ENCODE measurements at places on chromosomes 3 and 15.

GRCh38 chr3:197466586-197467399 lies 89.0 kb downstream of the BDH1 start:
- no peak for DNase-seq

DNA sequence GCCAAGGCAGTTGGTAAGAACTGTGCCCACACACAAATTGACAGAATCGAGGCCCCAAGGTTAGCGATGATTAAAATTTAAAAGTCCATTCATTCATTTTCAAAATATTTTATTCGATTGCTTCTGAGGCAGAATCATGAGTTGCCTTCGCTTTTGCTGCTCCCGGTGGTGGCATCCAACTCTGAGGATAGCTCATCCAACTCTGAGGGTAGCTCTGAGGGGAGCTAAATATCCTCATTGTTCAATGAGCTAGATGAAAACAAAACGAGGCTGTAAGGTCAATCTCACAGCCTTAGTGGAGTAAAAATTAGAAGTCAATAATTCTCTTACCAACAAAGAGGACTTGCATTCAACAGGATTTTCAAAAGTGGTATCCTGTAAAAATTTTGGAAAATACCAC lies 897 bp upstream of the CHL1 start:
- no peak for DNase-seq

DNA sequence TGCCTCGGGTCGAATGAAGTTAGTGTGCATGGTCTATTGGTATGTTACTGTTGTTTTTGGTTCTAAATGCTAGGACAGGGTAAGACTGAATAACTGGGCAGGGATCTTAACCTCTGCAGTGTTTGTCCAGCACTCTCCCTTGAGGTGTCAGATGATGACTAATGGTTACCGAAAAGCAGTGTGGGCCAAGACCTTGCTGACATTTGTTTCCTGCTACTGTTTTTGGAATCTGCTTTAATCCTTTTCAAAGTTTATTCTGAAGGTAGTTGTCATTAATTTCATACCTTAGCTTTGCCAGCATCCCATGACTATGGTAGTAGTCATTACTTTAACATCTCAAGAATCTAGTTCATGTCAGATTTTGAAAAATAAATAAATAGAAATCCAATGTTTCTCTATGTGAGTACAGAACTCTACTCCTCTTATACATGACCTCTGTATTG lies 117.0 kb downstream of the P3H2 start:
- peak; percentile 73 for DNase-seq

DNA sequence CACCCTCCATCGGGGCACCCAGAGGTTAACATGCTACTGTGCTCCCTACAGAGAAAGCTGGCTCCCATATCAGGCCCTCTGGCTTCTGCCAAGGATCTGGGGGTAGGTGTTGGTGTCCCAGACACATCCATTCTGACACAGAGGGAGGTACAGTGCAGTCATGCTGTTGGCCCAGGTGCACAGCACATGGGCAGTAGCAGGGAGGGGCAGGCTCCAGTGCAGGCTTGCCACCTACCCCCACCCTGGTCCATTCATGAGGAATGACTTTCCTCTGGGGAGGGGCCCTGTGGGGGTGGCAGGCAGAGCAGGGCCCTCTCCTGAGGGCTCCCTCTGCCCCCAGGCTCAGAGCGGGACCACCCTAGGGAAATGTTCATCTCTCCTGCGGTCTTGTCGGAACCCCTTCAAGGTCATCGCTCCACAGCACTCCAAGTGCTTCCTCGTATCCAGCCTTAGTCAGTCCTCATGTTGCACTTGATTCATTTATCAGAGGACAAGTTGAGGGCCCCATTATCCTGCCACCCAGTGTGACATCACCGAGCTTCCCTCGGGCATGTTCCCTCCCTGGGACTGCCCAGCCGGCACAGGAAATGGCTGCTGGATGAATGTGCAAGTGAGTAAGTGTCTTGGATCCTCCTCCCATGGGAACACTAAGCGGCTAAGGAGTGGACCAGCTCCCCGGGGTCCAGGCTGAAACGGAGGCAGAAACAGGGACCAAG lies 10.0 kb downstream of the DUSP7 start:
- DNase-seq, result peak; percentile 78

DNA sequence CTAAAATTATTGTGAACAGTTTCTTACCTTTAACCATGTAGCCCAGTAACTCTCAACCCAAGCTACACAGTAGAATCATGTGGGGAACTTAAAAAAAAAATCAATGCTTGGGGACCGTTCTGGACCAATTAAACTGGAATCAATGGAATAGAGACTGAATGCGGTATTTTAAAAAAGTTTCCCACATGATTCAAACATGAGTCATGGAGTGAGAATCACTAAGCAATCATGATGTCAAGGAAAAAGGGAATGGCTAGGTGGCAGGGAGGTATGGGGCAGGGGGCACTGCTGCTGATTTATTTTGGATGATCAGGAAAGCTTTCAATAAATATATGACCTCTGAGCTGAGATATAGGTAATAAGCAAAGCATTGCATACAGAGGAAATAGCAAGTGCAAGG lies 250.5 kb upstream of the RORA start:
- no peak for DNase-seq

DNA sequence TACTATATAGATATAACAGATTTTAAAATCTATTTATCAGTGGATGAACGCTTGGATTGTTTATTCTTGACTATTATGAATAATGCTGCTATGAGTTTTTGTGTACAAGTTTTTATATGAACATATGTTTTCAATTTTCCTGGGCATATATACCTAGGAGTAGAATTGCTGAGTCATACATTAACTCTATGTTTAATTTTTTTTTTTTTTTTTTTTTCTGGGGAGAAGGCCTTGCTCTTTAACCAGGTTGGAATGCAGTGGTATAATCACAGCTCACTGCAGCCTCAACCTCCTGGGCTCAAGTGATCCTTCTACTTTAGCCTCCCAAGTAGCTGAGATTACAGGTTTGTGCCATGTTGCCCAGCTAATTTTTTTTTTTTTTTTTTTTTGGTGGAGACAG lies 9.1 kb downstream of the CIDEC start:
- DNase-seq, result peak; percentile 55

DNA sequence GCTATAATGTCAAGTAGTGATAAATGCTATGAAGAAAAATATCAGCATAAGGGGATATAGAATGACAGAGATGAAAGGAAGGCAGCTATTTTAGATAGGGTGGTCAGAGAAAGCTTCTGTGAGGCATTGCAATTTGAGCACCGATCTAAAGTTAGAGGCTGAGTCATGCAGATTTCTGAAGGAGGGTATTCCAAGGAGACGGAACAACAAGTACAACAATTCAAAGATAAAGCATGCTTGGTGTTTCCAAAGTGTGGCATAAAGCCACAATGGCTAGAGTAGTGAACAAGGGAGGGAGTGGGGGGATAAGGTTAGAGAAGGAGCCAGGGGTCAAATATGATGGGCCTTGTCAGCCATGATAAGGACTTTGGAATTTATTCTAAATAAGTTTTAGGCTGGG lies 71.9 kb downstream of the PFN2 start:
- peak; percentile 36 for DNase-seq

DNA sequence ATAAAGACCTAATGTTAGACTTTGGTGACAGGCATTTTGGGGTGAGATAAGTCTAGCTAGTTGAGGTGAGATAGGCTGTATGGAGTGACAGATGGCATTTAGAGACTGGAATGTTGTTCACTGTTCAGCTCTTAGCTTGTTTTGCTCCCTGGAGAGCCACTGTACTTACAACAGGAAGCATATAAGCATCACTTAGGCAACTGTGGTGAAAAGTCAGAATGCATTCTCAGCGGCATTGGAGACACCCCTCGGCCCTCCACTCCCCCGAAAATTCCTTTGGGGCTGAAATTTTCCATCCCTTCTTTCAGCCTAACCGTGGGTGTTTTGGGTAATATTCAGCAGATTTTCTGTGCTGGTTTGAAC lies 73.4 kb downstream of the SLCO3A1 start:
- no peak for DNase-seq

DNA sequence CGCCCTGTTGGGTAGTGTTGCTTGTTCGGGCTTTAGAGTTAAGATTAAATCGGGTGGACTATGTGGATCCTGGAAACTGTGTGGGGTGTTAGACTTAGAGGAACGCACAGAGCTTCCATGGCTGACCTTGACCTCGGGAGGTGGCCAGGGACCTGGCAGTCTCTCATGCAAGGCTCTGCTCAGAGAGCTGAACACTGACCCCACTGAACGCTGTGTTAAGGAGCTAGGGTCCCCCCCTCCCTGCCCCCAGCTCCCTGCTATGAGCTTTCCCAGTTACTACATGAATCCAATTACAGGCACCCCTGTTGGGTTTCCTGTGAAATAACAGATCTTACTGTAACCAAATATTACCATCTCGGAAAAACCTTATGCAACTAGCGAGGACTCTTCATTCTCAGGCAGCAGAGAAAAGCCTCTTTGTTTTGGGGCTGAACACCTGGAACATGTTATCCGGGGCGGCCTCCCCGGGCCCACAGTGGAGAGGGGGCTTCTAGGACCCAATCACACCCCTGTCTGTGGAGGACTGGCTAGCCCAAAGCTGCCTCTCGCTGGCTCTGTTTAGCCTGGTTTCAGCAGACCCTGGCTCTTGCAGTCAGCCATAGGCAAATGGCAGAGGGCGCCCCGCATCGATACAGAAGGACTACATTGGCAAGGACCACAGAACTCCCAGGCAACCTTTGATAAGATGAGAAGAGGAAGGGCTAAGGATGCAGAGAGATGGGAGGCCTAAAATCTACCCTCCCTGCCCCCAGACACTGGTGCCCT lies 25.8 kb upstream of the ALDH1A3 start:
- DNase-seq, result no peak

- DNase-seq, result no peak
Measured at GRCh38 chr3:194083637-194084224, 52.2 kb upstream of the HES1 start.

GRCh38 chr3:152309535-152310307 lies 41.0 kb downstream of the MBNL1 start:
- DNase-seq, result no peak

DNA sequence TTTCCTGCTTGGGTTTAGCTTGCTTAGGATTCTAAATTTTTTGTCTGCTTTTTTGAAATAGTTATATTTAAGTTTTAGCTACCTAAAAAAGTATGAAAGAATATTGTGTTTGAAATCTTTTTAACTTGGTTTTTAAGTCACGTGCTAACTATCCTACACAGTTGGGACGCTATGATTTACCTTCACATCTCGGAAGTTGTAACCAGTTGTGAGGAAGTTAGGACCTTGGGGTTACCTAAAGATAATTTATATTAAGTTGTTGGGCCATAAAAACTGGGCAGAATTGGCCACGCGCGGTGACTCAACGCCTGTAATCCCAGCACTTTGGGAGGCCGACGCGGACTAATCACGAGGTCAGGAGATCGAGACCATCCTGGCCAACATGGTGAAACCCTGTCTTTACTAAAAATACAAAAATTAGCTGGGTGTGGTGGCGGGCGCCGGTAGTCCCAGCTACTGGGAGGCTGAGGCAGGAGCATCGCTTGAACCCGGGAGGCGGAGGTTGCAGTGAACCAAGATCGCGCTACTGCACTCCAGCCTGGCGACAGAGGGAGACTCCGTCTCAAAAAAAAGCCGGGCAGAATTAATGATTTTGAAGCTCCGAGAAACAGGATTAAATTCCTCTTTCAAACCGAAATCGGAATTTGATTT lies 1.0 kb downstream of the ZFAND6 start:
- DNase-seq, result no peak

DNA sequence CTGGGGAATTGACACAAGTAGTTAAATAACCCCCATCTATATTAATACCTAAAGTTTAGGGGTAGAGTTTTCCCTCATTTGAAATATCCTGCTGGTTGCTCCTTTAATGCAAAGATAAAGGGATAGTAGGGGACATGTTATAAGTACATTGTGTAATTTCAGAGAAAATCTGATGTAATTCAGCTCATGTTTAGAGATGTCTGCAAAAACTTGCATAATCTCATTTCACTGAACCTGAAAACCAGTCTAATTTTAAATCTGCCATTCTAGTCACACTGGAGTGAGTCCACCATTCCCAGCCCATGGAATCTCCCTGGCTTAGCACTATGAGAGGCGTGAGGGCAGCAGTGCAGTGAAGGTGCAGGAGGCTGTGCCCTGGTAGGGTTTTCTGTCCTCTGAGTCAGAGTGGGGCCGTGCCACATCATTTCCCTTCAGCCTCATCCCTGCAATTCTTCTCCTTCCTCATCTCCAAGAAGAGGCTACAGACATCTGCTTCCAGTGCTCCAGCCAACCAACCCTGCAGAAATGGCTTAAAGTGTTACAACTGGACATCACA lies 246.3 kb upstream of the UMPS start:
- DNase-seq, result no peak

- DNase-seq, result no peak
Measured at GRCh38 chr3:185789134-185789533, 35.7 kb downstream of the IGF2BP2 start.

- DNase-seq, result peak; percentile 67
Measured at GRCh38 chr15:55253580-55253979, 36.0 kb downstream of the RAB27A start.

DNA sequence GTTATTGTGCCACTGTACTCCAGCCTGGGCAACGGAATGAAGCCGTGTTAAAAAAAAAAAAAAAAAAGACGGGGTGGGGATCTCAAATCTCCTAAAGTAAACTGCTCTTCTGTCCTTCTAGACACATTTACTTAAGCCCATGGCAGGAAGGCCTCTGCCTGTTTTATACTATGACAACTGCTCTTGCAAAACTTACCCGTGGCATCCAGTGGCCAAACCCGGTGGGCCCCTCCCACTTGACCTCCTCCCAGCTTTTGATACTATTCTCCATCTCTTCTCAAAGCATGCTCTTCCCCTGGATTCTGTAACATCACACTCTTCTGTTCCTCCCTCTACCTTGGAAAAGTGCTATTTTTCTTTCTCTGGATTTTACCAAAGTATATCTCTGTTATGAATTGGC lies 112.2 kb downstream of the RFTN1 start:
- DNase-seq, result no peak

DNA sequence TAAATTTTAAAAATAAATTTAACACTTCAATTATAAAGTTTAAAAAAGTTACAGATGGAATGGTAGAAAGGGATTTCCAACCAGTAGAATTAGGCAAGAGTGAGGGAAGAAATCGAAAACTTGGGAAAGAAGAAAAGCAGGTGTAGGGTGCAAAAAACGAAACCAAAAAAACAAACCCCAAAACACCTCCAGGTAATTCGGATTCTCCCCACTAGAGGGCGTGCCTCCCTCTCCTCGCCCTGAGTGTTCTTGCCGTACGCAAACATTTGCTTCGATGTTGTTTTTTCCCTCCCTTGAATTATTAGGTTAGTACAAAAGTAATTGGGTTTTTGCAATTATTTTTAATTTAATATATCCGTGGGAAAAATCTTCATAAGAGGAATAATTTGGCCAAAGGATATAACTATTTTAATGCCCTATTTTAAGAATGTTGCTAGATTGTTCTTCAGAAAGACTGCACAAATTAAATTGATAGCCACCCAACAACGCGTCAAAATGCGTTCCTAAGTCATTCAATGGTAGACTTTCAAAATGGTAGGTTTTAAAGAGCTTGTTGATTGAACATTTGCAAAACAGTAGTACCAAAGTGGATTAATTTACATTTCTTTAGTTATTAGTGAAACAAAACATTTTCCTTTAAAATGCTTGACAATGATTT lies 63.7 kb downstream of the SLC30A4 start:
- DNase-seq, result no peak

GRCh38 chr3:22319446-22319845 lies 568.4 kb upstream of the ZNF385D start:
- DNase-seq, result no peak

- DNase-seq, result no peak
Measured at GRCh38 chr15:48486228-48486627, 155.0 kb downstream of the DUT start.

- no peak for DNase-seq
Measured at GRCh38 chr3:50533807-50534461, 30.5 kb upstream of the CACNA2D2 start.

All from fibroblast of the conjunctiva (primary cell).